ENCODE measurements at places on chromosomes 2 and 18.

- DNase-seq = no peak
Measured at GRCh38 chr2:45337481-45337880, 273.6 kb downstream of the SRBD1 start.

GRCh38 chr2:287471-287885 is 413 bp downstream of the ALKAL2 start:
- DNase-seq = no peak

DNA sequence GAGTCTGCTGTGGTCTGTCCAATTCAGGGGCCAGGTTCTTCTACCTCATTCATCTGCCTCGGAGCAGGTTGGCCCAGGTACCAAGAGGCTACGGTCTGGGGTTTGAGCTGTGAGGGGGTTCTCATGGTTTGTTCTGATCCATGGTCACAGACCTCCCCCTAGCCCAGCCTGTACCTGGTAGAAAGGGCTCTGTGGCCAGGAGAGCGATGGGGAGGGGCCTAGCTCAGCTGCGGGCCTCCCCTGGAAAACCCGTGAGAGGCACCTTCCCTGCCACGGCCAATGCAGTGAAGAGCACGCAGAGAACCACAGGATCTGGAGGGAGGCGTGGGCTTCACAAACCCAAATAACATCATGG is 19.6 kb upstream of the ALLC start:
- DNase-seq = no peak

DNA sequence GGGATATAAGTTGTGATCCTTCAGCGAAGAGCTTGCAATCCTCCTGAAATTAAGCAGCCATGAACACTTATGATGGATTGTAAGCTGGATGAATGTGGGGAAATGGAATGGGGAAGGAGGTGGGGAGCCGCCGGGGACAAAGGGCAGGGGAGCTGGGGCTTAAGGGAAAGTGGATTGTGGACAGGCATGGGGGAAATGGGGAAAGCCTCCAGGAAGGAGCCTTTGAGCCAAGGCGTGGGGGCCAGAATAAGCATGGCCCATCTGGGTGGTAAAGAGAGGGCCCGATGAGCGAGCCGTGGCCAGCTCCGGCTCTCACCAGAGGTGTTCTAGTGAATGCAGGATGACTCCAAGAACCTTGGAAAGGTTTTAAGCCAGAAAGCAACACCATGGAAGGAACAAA is 124.0 kb downstream of the SMAD7 start:
- DNase-seq = no peak

DNA sequence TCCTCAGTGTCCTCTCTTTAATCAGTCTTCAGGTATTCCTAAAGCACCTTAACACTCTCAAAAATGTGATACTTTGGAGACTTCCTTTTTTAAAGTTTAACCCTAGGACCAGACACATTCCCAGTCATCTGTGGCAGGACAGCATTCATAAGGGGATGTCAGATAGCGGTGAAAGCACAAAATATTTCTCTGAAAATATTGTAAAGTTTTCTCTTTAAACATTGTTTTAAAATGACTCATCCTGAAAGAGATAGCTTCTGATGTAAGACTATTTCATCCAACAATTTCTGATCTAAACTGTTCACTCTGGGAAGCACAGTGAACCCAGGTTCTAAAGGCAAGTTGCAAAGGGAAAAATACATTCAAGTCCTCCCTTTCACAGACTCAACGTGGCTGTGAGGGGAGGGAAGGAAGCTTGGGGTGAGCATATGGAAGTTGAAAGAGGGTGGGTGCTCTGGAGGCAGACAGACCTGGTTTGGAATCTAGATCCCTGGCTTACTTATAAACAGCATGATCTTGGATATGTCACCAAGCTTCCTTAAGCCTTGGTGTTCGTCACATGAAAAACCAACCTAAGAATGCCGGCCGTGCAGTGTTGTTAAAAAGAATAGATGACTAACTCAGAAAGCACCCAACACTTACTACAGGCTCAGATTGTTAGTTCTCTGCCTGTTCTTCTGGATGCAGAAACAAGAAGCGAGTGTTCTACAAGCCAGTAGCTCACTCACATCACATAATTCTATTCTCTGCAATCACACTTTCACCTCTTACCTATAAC is 12.1 kb downstream of the GALNT14 start:
- no peak for DNase-seq

DNA sequence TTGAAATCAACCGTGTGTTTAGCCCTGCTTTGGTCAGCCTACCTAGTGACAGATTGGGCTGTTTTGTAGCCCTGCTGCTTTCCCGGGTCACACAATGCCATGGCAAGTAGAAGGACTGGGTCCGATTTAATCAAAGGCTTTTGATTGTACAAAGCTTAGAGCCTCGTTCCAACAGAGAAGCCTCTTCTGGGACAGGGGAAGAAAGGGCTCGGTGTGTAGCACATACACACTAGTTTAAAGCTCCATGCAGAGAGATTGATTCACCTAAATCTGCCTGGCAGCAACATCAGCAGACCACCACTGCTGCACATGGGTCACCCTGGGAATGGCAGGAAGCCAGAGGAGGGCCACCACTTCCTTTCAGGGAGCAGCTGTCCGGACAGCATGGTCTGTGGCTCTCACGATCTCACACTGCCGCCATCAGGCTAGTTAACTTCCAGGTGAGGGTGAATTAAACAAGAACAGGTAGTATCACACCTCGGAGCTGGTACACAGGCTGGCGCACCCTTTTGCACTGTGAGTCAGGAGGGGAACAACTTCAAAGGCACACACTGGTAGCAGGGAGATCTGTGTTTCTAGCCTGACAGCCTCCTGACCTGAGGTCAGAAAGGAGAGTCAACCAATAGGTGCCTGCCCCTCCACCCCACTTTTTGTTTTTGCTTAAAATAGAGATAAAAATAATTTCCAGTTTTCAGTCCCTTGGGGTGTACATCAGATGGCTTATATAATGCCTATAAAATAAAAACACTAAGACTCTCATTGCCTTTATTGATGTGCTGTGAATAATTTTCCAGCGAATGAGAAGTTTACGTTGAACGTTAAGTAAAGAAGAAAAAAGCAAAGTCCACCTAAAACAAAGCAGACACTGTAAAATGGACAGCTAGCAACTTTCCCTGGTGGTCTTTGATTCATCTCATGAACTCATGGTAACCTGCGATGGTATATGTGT is 108.5 kb downstream of the CDCA7 start:
- no peak for DNase-seq

- no peak for DNase-seq
Measured at GRCh38 chr2:56981554-56981953, 797.8 kb downstream of the CCDC85A start.

GRCh38 chr2:237466211-237466610 is 20.8 kb upstream of the MLPH start:
- DNase-seq = no peak

- DNase-seq = no peak
Measured at GRCh38 chr18:54923339-54923956, 35.8 kb downstream of the CCDC68 start.

- DNase-seq = no peak
Measured at GRCh38 chr2:55056024-55056521, 5.8 kb upstream of the RTN4 start.

GRCh38 chr2:84362541-84362940 is 96.5 kb downstream of the SUCLG1 start:
- no peak for DNase-seq

DNA sequence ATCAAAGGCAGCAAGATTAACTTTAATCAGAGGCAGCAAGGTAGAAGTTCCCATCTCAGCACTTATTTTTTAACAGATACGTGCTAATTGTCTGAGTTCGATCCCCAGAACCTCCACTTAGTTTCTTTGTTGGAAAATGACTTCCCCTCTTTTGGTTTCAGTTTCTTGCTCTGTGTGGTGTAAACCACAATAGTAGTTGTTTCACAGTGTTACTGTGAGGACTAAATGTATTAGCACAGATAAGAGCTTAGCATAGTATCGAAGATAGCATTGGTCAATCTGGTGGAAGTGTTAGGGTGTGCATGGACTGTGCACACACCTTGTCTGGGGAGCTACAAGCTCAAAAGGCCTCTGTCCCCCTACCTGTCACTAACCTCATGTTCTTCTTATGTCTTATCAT is 988.3 kb upstream of the GYPC start:
- no peak for DNase-seq

- DNase-seq = no peak
Measured at GRCh38 chr18:505483-506122, 5.1 kb upstream of the COLEC12 start.
